SK-N-MC (cell line): ENCODE measurements at places on chromosomes 6 and 20.

GRCh38 chr6:99402448-99402847 lies 8.5 kb upstream of the COQ3 start:
- no peak for DNase-seq

GRCh38 chr6:119156757-119157505 lies 78.5 kb upstream of the FAM184A start:
- DNase-seq: no peak

GRCh38 chr6:6663421-6664135 lies 75.1 kb downstream of the LY86 start:
- DNase-seq: no peak

DNA sequence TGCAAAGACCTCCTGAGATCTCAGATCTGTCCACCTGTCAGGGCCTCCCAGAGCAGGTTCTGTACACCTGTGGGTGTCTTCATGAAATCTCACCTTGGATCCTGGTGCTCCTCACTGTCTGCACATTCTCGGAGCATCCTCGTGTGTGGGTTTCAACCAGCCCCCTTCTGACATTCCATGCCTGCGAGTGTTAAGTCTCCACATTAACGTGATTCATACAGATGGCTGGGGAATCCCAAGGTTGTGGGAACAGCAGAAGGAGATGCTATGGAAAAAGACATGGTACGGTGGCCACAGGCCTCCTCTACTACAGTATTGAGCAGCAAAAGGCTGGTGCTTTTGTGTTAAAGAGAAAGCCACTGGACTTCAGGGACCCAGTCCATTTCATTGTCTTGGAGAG lies 556.5 kb downstream of the DHX35 start:
- no peak for DNase-seq

DNA sequence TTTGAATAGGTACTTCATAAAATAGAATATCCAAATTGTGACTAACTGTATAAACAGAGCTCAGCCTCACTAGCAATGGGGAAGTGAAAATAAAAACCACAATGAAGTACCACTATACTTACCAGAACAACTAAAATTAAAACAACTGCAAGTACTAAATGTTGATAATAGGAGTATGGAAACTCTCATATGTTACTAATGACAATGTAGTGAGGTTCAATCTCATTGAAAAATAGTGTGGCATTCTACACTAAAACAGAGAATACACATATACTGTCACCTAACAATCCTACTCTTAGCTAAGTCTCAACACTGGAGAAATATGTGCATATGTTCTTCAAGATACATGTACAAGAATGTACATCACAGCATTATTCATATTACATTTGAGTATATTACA lies 132.0 kb upstream of the CARMIL1 start:
- DNase-seq: no peak

DNA sequence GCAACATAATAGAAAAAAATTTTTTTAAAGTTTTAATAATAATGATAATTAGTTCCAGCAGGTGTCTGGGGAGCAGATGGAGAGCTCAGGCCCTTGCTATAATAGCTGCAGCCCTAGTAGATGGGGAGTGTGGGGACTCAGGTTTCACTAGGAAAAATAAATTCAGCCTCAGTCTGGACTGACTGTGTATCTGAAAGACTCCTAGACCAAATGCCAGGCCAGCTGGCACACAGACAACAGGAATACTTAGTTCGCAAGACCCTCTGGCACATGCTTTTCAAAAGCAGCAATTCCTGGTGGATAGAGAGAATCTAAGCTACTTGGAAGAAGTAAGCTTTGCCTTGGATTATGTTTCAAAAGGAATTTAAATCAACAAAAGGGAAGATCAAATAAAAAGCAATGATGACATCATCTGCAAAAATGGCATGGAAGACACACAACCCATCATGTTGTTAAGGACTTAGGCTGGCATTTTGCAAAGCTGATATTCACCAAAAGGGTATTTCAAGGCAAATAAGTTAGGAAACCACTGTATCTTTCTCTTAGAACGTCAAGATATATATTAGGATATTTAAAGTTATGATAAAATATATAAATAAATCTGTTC lies 107.8 kb downstream of the RNGTT start:
- no peak for DNase-seq

GRCh38 chr6:12051861-12052368 lies 39.8 kb downstream of the HIVEP1 start:
- DNase-seq: no peak
